Liver (tissue), 10 donors: ENCODE measurements at places on chromosomes 7 and 10.

DNA sequence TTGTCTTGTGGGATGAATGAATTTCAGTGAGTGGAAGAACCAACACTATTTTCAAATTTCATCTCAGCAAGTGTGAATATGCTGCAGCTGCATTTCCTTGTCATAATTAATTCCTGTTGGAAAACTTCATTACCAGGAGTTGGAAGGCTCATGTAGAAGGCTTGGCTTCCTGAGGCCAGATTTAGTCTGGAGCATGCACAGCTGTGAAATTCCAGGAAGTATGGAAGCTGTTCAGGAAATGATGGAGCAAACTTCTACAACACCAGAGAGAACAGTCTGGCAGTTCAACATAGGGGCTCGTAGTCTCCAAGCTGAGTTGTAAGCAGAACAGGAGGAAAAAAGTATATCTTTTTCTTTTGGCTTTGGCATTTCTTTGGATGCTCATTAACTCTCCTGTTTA is 1439.9 kb upstream of the CELF2 start:
- DNase-seq: no peak

DNA sequence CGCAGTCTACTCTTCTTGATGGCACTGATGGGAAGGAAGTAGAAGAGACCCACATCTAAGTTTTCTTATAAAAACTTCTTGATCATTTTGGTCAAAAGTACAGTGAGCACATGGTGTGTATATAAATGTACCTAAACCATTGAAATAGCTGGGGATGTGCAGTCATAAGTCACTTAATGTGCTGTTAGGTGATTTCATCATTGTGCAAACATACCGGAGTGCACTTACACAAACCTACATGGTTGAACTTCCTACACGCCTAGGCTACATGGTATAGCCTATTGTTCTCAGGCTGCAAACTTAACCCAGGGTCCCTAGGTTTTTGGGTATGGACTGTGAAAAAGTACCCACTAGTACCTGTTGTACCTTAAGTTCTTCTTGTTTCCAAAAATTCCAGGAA is 123.3 kb upstream of the ZNF438 start:
- DNase-seq: no peak

DNA sequence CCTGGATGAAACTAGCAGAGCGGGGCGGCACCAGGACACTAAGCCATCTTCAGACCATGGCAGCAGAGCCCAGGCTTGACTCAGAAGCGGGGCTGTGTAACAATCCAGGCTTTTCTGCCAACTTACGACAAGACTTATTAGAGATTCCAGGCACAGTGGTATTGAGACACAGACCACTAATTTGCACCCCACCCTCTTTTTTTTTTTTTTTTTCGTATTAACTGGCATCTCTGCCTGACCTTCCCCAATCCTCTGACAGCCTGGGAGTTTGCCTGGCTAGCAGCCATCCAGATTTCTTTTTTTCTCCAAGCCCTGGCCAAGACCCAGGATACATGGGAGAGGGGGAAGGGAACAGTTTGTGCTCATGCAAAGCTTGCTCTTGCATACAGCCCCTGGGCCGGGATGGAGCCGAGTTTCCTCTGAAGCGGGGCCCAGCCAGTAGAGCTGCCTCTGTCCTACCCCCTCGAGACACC is 182.4 kb downstream of the PLXNA4 start:
- no peak for DNase-seq

- no peak for DNase-seq
Measured at GRCh38 chr10:9160275-9160674, 1105.8 kb downstream of the GATA3 start.

DNA sequence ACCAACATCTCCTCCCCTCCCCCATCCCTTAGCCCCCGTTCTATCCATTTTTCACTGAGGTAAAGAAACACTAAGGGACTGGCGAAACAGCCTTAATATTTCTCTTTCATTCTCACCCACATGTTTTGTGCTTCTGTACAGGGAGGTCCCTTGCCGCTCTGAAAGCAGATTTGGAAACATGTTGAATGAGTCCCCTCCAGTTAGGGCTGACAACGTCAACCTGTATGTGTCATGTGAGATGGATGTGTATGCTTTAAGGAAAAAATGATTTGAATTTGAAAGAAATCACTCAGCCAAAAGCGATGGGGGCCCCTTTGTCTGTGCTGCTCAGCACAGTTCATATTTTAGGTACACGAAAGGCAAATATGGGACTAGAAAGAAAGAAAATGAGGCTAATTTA is 314.3 kb upstream of the LRGUK start:
- DNase-seq: no peak

- no peak for DNase-seq
Measured at GRCh38 chr7:269721-270120, 20.2 kb upstream of the FOXL3 start.

- no peak for DNase-seq
Measured at GRCh38 chr7:102843850-102844249, 69.0 kb upstream of the LRRC17 start.

GRCh38 chr10:111085690-111086353 is 9.0 kb downstream of the ADRA2A start:
- DNase-seq: peak; percentile 9

DNA sequence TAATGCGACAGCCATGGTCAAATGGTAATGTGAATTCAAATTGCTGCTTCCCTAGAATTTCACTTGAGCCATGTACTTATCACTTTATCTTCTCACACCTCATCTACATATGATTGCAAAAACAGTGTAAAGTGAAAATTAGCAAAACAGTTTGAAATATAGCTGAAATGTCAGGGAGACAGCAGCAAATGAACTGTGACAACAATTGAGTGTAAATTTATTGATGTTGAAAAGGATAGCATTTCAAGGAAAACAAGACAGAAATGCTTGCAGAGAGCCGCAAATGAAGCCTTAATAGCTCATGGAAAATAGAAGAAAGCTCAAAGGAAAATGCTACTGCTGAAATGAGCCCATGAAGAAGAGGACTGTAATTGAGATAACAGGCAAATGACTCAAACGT is 516.2 kb upstream of the POT1 start:
- no peak for DNase-seq

DNA sequence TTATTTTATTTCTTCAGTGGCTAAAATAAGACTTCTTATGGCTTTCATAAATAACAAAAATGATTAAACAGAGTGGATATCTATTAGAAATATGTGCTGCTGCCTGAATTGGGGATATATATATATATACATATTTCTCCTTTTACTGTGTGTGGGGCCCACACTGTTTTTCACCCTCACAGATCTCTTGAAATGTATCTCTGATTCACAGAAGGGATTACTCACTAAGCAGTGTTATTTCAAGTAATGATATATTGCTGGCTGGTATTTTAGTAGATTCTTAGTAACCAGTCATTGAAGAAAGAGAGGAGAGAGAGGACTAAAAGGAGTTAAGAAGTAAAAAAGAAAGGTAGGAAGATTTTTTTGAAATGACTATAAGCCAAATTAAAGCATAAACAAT is 308.6 kb upstream of the NRP1 start:
- no peak for DNase-seq
